Upper lobe of right lung (tissue), 1 donor: ENCODE measurements at places on chromosomes 12 and 14. TPM values are rescaled to one million over a fixed set of nuclear protein-coding genes. Genes with fewer than 3 reads are reported as not detected.

The CIROP gene
- not detected for total RNA-seq

The SSPN gene
- total RNA-seq, result 15.6 TPM

The TGM1 gene
- total RNA-seq, result 12.3 TPM

The NTF3 gene
- total RNA-seq, result 0.93 TPM

The CCDC196 gene
- not detected for total RNA-seq

The PTPRQ gene
- 9.8 TPM for total RNA-seq

The TAS2R7 gene
- not detected for total RNA-seq

The EXOC3L4 gene
- 4.2 TPM for total RNA-seq

The DTX1 gene
- total RNA-seq, result 5.1 TPM

The RNU7-1 gene
- not detected for total RNA-seq

The GYS2 gene
- not detected for total RNA-seq

The NYNRIN gene
- total RNA-seq, result 16.6 TPM

The CLEC6A gene
- 2.0 TPM for total RNA-seq

The NRXN3 gene
- total RNA-seq, result 10.0 TPM

The ENO2 gene
- total RNA-seq, result 41.8 TPM

The OR6C2 gene
- total RNA-seq, result not detected

The FZD10 gene
- 0.84 TPM for total RNA-seq

The PIWIL1 gene
- not detected for total RNA-seq

The PTHLH gene
- 1.9 TPM for total RNA-seq

The PKP2 gene
- 1.9 TPM for total RNA-seq

The COPZ1 gene
- total RNA-seq, result 125 TPM

The LRTM2 gene
- not detected for total RNA-seq

The ZDHHC22 gene
- not detected for total RNA-seq

The TTC9 gene
- 6.7 TPM for total RNA-seq

The FAM90A1 gene
- total RNA-seq, result 0.43 TPM

The BEST3 gene
- not detected for total RNA-seq

The LMBR1L gene
- 54.3 TPM for total RNA-seq

The MYBPC1 gene
- total RNA-seq, result not detected

The KRT7 gene
- 664 TPM for total RNA-seq

The ST8SIA1 gene
- total RNA-seq, result 8.5 TPM

The PRB2 gene
- not detected for total RNA-seq

The REP15 gene
- total RNA-seq, result 4.5 TPM

The PAPLN gene
- total RNA-seq, result 20.2 TPM

The IAPP gene
- not detected for total RNA-seq

The VRTN gene
- total RNA-seq, result not detected

The POTEG gene
- total RNA-seq, result not detected

The DPPA3 gene
- not detected for total RNA-seq

The HNRNPC gene
- 368 TPM for total RNA-seq

The SETD1B gene
- 18.4 TPM for total RNA-seq

The B4GALNT3 gene
- 14.0 TPM for total RNA-seq

The TAS2R30 gene
- 2.9 TPM for total RNA-seq

The KRT3 gene
- not detected for total RNA-seq

The SERPINA5 gene
- total RNA-seq, result 0.41 TPM

The KRT71 gene
- total RNA-seq, result not detected

The BLOC1S1 gene
- 129 TPM for total RNA-seq

The C14orf39 gene
- not detected for total RNA-seq

The AVPR1A gene
- 1.7 TPM for total RNA-seq

The FSCB gene
- not detected for total RNA-seq

The OR4N2 gene
- not detected for total RNA-seq

The PARP11 gene
- 14.5 TPM for total RNA-seq

The ADGRD1 gene
- total RNA-seq, result 113 TPM

The RTN1 gene
- total RNA-seq, result 9.6 TPM

The EPS8 gene
- total RNA-seq, result 58.2 TPM

The NXPH4 gene
- total RNA-seq, result not detected
